Heart right ventricle (tissue), 16 donors: ENCODE measurements at places on chromosomes 6 and 20. TPM values are rescaled to one million over a fixed set of nuclear protein-coding genes. Genes with fewer than 3 reads are reported as not detected.

PRR18 gene
- total RNA-seq, result not detected

SAMD10 gene
- total RNA-seq, result 3.7 TPM

LPIN3 gene
- total RNA-seq, result 14.1 TPM

TNFRSF6B gene
- 0.52 TPM for total RNA-seq

TMEM63B gene
- total RNA-seq, result 33.7 TPM

OPRM1 gene
- total RNA-seq, result not detected

DNA sequence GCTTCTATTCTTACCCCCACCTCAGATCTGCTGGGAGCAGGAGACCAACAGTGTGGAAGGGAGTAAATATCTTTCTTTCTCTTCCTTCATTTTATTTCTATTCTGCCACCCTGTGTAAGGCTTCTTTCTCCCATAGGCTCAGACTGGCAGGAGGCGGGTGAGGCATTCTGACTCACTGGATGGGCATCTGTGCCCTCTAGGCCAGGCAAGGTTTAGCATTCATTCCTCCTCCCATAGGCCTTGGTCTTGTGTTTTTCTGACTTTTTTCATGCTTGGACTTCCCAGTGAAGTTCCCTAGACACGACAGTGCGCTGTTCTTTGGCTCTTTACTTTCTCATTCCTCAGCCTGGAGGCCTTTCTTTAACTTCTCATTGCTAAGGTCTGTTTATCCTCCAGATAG, 235.2 kb downstream of the SYNE1 start:
- DNase-seq, result no peak

DNA sequence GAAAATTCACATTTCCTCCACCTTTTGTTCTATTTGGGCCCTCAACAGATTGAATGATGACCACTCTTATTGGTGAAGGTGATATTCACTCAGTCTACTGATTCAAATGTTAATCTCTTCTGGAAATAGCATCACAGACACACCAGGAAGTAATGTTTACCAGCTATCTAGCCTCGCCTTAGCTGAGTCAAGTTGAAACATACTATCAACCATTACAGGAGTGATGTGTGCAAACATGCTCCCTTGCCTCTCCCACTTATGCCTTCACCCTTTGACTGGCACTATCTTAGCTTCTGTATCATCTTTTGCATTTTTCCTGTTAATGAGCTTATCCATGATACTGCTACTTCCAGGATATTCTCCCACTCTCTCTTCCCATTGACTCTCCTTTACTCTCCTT, 191.9 kb downstream of the CENPW start:
- DNase-seq, result no peak

GRCh38 chr20:34706912-34707784, 3.0 kb downstream of the TP53INP2 start:
- DNase-seq, result no peak

- DNase-seq, result peak; percentile 55
These were observed 539.4 kb upstream of the JARID2 start for GRCh38 chr6:14706378-14706929.

DNA sequence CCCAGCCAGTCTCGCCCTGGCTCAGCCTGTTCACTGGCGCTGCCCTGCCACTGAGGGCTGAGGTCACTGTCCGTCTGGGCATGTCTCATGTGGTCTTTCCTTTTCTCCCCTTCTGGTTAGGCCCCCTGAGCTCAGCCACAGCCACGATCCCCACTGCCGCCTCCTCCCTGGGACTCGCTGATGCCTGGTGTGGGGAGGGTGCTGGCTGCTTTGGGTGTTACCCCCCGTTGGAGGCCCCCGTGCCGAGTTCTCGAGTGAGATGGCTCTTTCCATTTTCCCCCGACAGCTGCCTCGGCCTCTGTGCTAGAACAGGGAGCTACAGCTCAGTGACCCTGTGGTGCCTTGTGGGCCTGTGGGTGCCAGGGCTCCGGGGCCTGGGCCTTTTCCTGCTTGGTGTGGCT, 14.9 kb upstream of the TCFL5 start:
- DNase-seq, result no peak

GRCh38 chr20:60048634-60049521, 90.7 kb downstream of the CDH26 start:
- DNase-seq, result no peak

DNA sequence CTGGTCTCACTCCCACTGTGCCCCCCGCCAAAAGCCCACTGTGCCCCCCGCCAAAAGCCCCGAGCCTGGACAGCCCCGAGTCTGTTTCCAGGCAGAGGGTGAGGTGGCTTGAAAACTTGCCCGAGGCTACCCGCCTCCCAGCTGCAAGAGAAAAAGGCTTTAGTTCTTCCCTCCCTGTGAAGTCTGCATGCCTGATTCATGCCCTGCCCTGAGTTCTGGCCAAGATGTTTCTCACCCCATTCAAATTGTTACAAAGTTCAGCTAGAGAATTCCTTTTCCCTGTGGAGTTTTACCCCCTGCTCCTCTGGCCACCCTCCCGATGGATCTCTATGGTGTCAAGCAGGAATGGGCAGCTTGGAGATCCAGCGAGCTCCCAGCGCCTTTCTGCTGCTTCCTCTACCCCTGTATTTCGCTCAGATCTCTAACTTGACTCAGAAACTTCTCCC, 298.8 kb upstream of the MAP3K7 start:
- DNase-seq, result no peak

DNA sequence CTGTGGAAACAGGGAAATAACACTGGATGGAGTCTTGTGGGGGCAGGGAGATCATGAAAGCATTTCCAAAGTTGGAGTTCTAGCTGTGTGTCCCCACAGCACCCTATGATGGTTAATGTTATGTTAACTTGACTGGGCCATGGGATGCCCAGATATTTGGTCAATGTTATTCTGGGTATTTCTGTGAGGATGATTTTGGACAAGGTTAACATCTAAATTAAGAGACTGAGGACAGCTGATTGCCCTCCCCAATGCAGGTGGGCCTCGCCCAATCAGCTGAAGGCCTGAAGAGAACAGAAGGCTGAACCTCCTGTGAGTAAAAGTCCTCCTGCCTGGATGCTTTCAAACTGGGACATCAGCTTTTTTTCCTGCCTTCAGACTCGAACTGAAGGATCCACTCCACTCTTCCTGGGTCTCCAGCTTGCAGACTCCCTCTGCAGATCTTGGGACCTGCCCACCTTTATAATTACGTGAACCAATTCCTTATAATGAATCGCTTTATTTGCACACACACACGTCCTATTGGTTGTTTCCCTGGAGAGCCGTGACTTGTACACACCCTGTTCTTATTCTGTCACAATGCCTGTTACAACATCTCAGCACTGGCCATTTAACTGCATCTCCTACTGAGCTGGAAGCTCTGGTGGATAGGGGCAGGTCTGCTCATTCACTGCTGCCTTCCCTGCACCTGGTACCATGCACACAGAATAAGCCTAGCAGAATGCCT, 99.5 kb upstream of the IYD start:
- DNase-seq, result no peak

DNA sequence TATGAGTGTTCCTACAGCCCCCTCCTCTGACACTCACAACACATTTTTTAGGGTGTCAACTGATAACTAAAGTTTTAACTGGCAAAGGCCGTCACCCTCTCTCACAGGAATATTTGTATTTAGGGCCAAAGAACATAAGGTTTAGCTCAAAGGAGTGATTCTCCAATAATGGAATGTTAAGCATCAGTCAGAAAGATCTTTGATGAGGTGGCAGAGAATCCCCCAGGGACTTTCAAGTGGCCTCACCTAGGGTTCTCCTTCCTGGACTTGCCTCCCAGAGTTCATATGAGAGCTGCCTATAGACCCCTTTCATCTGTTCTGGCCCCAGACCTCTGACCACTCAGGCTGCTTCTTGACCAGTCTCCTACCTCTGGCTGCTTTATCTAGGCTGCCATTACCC, 7.4 kb upstream of the SCUBE3 start:
- no peak for DNase-seq
